ENCODE measurements at places on chromosomes 11 and 22.

GRCh38 chr22:31768422-31769059 is 14.7 kb downstream of the DEPDC5 start:
- DNase-seq, result no peak

DNA sequence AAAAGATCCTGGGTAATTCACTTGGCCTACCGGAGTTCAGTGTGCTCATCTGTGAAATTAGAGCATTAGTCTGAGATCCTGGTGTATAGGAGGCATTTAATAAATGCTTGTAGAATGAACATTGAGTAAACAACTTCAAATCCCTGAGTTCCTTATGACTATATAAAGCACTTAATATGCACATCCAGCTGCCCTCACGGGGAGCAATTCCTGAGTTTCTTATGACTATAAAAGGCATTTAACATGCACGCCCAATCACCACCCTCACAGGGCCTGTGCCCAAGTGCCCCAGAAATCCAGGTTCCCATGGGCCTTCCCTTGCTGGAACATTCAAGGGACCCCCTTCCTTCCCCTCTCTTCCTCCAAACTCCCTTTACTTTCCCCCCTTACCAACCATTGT is 13.6 kb downstream of the DRD2 start:
- DNase-seq, result no peak

DNA sequence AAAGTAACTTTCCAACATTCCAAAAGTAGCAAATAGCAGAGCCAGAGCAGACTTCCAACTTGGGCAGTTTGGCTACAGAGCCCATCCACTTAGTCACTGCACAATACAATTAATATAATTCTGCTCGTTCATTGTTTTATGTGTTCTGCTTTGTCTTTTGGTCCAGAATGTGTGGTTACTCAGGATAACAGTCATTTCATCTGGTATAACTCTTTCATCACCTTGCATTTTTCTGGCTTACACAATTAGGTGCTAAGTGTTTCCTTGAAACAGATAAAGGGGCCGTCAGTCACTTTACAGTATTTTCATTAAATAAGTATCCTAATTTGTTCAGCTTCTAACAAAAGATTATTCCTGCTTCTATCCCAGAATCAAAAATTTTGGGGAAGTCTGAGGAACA is 87.2 kb downstream of the LARGE2 start:
- DNase-seq, result no peak

- no peak for DNase-seq
These were observed 58.3 kb downstream of the MRTFA start for GRCh38 chr22:40578171-40578570.
